ENCODE measurements at places on chromosomes 3 and 15.

- DNase-seq, result no peak
These were observed 234.4 kb upstream of the LRTM1 start for GRCh38 chr3:55162031-55162795.

DNA sequence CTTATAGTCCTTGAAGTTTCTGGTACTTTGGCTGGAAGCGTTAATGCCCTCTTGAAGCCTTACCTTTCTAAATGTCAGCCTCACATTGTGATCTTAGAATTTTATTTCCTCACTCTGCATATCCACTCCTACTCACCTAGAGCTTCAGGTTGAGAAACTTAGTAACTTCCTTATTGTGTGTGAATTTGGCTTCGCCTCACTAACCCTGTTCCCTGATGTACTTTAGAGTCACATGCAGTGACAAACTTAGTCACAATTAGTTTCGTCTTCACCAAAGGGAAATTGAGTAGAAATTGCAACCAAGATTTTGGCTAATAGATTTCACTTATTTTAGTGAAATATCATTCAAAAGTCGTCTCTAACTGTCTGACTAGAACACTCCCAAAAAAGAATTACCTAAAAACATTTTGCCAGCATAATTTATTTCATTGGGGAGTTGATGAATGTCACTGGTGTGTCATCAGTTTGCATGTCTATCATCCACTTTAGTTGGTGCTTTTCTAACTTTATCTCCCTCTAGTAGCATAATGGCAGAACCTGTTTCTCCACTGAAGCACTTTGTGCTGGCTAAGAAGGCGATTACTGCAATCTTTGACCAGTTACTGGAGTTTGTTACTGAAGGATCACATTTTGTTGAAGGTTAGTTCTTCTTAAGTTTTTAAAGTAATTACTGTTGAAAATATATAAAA, 960 bp downstream of the MFN1 start:
- no peak for DNase-seq

- no peak for DNase-seq
These were observed 36.3 kb upstream of the SGO1 start for GRCh38 chr3:20222274-20222673.

- DNase-seq, result no peak
These were observed 30.5 kb downstream of the GPR176 start for GRCh38 chr15:39889601-39890000.

GRCh38 chr3:147113293-147114044, 292.9 kb downstream of the ZIC4 start:
- DNase-seq, result no peak

DNA sequence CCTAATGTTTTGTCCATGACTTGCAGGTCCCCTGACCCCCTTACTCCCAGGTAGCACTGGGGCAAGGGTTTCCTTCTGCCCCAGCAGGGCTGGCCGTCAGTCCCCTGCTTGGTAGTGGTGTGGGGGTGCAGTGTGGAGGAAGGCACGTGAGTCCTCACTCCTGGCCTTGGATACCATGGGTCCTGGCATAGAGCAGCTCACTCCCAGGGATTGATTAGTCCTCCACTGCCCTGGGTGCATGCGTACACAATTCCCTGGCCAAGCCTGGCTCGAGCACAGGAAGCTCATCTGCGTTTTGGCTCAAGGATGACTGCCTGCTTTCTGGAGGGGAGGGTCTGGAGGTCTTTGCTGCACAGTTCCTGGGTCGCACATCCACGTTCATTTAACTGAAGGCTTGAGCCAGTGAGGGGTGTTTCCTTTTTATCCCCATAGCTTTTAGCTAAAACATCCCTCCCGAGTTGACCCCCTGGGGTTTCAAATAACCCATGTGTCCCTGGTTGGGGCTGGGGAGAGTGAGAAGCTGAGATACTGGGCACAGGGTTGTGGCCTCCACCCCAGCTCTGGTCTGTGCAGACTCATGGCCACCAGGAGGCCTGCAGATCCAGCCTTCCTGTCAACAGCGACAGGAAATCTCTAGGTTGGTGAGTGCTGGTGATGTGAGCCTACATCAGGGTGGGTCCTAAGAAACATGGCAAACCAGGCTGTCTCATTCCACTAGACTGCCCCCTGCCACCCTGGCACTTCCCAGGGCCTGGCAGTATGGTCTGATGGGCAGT, 11.5 kb downstream of the HEMK1 start:
- no peak for DNase-seq

DNA sequence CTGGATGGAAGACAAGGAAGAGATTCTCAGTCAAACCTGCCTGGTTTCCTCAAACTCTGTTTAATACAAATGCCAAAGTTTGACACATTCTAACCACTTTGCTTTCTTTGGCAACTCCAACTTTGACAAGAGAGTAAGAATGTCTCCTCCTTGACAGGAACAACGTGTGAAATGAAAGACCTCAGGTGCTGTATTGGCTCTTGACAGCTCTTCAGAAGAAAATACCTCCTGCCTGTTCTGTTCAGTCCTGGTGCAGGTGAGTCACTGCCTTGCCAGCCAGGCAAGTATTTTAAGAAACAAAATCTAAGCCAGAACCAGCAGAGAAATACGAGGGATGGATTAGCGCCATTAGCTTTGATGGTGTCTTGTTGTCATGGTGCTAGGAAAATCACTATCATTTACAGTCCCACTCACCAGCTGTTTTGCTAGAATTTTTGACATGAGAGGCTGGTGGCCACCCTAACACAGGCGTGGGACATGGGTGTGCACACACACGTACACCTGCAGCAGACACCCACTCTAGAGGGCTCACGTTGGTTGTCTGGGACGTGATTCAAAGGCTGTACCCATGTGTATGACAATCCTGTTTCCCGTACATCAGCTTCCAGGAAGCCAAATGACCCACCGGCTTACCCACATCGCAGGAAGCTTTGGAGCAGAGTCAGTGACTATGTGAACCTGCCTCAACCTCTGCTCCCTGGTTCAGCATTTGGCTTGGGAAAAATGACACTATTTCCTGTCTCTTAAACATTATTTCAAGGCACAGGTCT, 60.4 kb downstream of the CCNL1 start:
- DNase-seq, result no peak
